ENCODE measurements at places on chromosomes 16 and 17.

GRCh38 chr17:45314741-45315647, 1.8 kb downstream of the MAP3K14 start:
- no peak for DNase-seq

DNA sequence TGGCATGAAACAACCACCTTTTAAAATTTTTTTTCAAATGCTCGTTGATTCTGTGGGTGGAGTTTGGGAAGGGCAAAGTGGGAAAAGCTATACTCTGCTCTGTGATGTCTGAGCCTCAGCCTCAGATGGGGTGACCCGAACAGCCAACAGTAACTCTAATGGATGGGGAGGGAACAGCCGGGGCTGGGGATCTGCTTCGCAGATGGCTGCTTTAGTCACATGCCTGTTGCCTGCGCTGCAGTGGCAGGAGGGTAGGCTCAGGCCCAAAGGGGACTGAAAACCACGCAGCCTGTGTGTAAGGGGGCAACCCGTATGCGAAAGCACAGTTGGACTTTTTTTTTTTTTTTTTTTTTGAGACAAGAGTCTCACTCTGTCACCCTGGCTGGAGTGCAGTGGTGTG, 14.9 kb upstream of the MAPK3 start:
- no peak for DNase-seq

DNA sequence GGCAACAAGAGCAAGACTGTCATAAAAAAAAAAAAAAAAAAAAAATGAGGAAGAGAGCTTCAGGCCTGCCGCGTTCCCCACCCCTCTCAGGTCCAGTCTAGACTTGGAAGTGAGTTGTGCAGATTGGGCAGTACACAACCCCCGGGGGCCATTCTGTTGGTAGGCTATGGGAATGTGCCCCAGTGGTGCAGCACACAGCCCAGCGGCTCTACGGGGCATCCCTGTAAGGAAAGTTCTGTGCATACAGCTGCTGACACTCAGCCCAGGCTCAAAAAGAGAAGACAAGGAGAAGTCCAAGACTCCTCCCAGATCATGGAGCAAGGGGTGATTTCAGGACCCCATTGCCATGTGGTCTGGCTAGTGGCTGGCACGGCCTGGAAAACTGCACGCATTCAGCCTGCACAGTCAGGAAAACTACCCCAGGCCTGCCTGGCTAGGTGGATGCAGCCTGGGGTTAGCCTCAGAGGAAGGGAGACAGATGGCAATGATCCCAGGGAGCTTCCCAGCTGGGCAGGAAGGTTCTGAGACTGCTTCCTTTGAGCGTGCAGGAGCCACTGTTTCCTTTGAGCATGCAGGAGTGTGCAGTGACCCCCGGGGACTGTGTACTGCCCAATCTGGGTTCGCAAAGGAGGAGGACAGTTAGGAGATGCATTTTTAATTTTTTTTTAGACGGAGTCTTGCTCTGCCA, 44.8 kb downstream of the PECAM1 start:
- DNase-seq = no peak

GRCh38 chr17:4837471-4838308, 4.5 kb downstream of the MINK1 start:
- no peak for DNase-seq

All from central memory CD8-positive, alpha-beta T cell (primary cell).